Pancreas (tissue), 10 donors: ENCODE measurements at places on chromosomes 3 and 15.
A peak's percentile ranks its signal among the peaks of the same experiment; 100 is the strongest.

- DNase-seq: peak; percentile 81
Observed at GRCh38 chr3:16600780-16601536, 4.3 kb downstream of the DAZL start.

GRCh38 chr15:86399041-86399954, 319.6 kb downstream of the AGBL1 start:
- DNase-seq: no peak

- no peak for DNase-seq
Observed at GRCh38 chr3:108085810-108086350, 5.0 kb downstream of the CD47 start.

GRCh38 chr3:33003308-33003707, 51.9 kb downstream of the CCR4 start:
- DNase-seq: no peak

- DNase-seq: no peak
Observed at GRCh38 chr3:148077318-148077923, 620.3 kb upstream of the AGTR1 start.

DNA sequence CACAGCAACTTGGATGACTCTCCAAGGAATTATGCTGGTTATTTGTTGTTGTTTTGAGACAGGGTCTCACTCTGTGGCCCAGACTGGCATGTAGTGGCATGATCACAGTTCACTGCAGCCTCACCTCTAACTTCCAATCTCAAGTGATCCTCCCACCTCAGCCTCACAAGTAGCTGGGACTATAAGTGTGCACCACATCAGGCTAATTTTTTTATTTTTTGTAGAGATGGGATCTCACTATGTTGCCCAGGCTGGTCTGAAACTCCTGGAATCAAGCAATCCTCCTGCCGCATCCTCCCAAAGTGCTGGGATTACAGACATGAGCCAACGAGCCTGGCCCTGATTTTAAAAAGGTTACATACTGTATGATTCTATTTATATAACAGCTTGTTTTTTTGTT, 63.0 kb downstream of the RBPMS2 start:
- DNase-seq: no peak

DNA sequence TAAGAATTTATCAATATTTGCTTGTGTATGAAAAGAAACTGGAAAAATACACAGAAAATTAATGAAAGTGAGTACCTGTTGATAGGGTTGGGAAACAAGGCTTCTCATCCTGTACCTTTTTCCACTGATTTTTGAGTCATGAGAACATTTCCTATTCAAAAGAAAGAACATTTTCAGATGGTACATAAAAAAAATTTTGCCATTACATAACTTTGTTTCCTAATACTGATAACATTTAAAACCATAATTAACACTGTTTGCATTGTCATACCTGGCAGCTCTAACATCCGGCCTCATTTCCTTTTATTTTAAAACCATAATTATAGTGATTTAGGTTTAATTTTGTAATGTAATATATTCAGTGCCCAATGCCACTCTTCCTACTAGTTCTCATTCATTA, 11.7 kb downstream of the NKTR start:
- no peak for DNase-seq

GRCh38 chr15:25056484-25057425, 102.0 kb downstream of the SNRPN start:
- DNase-seq: no peak

- no peak for DNase-seq
Observed at GRCh38 chr3:9229325-9229724, 20.1 kb downstream of the SRGAP3 start.

GRCh38 chr3:175212896-175213295, 353.8 kb downstream of the NAALADL2 start:
- DNase-seq: no peak

DNA sequence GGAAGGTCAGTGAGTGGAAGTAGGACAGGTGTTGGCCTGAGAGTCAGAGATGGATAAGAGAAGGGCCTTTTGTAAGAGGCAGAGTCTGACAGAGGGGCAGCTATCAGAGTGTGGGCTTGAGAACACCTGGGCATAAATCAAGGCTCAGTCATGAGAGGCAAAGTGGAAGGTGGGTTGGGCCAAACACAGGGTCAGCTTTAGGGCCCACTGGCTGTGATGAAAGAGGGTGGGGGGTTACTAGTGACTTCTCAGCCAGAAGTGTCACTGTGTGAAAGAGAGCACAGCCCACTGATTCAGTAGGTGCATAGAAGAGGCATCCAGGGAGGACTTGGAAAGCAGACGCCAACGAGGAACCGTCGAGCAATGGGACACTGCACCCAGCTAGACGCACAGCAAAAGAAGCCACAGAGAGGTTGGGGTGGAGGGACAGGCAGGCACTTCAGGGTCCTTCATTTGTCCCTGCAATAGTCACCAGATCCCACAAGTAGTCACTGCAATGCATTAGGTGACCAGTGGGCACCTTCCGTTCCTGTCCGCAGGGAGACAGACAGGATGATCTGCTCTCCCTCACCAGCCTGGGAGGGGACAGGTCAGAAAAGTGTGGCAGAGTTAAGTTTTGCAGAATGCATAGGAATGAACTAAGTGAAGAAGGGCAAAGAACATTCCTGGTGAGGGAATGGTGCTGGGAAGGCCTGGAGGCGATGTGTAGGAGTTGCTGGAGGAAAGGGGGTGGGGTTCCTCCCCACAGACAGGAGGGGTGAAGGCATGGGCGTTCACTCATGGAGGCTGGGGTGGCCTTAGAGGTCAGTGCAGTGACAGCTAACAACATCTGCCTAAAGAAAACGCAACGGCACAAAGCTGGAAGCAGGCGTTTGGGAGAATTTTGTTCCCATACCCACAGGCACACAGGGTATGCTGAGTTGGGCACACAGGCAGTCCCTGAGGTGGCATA, 36.3 kb downstream of the MESD start:
- no peak for DNase-seq

DNA sequence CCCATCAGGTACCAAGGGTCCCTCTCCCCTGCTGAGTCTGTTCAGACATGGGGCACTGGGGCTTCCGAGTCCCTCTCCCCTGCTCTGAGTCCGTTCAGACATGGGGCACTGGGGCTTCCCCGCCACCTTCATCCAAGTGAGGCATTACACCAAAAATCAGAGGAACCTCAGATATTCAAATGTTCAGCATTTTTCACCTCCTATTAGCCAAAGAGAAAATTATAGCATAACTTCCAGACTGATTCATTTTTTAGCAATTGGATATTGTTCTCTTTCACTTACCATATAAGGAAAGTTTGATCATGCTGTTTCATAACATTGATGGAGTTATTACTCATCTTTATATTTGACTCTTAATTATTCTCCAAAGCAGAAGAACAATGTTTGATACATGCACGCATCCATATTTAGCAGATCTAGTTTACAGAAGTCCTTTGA, 213.9 kb downstream of the MTHFS start:
- no peak for DNase-seq

GRCh38 chr3:99325402-99325801, 313.0 kb upstream of the COL8A1 start:
- DNase-seq: no peak

GRCh38 chr15:48084759-48085590, 35.8 kb upstream of the SLC24A5 start:
- DNase-seq: no peak

- no peak for DNase-seq
Observed at GRCh38 chr3:49899815-49900214, 3.9 kb downstream of the MST1R start.

GRCh38 chr3:29914861-29915524, 634.1 kb downstream of the RBMS3 start:
- DNase-seq: no peak
